ENCODE measurements at places on chromosomes 4 and X.

DNA sequence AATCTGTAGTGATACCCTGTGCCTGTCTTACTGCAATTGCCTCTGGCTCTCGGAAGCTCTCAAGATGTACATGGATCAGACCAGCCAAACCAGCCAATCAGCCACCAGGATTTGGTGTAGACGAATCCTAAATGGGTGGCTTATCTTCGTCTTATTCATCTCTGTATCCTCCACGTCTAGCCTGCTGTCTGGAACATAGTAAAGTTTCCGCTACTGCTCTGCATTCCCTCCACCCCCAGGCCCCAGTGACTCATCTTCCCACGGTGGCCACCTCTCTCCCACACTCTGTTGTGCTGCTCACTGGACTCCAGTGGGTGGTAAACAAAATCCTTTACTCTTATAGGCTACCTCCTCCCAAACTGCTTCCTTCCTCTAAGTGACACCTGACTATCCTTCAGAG lies 37.8 kb downstream of the SEPTIN6 start:
- DNase-seq: no peak

DNA sequence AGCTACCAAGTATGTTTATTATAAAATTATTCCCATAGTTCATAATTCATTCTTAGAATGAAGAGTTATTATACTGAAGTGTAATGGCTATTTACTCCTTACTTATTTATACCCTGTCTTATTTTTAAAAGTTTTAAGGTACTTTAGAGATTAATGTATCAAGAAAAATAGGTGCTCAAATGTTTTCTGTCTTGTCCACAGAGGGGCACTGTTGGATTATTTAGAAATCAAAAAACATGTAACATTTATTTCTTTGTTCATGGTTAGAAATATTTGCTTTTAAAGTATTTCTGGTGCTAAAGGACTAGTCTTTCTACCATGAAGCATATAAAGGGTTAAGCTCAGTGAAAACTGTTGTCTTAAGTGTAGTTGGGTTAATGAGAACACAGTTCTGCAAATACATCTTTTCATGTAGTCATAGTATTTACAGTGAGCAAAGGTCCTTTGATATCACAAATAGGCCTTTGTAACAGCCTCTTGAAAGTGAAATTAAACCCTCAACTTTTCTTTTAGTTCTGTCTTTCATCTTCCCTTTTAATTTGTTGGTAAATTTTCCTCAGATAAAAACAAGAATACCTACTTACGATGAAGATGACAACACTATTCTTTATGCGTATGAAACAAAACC lies 7.7 kb downstream of the SCML1 start:
- no peak for DNase-seq

DNA sequence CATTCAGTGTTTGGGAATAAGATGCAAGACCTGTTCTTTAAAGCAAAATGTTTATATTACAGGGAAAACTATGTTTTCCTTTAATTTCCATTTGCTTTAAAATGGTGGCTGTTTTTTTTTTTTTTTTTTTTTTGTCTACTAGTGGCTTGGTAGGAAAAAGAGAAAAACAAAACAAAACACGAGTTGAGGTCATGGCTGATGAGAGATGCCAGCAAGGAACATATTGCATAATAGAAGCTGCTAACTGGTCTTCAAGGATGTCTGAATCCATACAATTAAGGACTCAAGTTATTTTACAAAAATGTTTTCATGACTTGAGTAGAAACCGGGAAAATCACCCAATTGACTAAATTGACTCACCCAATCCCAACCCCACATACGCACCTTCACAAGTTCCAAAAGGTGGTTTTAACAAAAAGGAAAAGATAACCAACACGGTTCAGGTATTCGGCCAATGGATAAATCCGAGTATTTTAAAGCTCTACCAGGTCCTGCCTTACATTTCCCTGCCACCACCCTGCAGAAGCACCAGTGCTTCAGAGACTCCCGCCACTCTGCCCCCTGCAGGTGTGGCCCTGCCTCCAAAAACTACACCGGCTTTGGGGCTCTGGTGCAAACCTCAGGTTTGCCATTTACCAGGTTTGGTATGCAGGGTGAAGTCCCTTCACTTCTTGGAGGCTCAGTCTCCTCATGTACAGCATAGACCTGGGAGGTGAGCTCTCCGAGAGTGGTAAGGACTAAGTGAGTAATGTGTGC lies 27.1 kb downstream of the PIR start:
- no peak for DNase-seq

DNA sequence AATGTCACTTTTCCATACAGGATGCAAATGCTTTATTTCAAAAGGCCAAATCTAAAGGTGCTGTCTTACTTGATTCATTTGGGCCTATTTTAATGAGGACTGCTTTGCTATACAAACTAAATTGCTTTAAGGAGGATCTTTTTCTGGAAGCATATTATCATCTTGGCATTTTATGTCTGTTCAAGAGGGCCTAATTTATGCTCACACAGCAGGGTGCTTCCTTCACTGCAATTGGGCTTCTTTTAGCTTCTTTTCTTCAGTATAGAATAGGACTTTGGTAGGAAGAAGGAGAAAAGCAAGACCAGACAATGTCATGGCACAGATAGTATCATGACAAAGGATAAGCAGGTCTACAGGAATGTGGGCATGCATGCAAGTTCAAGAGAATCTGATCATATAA lies 222.4 kb upstream of the ANKRD50 start:
- no peak for DNase-seq

DNA sequence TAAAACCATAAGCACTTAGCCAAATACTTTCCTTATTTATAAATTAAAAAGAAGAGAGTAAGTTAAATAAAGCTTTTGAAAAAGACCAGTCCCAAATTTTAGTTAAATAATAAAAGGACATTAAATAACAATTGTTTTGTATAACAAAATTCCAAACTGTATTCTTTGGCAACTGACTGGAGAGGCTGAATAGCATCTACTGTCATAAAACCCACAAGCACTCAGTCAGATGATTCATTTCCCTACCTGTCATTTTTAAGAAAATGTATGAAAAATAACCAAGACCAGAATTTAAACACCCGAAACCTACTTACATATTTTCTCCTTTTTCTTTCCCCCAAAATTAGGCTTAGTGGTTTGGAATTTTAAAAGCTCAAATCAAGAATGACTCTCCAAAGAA lies 32.5 kb upstream of the SMIM10L2A start:
- no peak for DNase-seq

- DNase-seq: no peak
These were observed 10.3 kb downstream of the CENPI start for GRCh38 chrX:101108284-101108683.

DNA sequence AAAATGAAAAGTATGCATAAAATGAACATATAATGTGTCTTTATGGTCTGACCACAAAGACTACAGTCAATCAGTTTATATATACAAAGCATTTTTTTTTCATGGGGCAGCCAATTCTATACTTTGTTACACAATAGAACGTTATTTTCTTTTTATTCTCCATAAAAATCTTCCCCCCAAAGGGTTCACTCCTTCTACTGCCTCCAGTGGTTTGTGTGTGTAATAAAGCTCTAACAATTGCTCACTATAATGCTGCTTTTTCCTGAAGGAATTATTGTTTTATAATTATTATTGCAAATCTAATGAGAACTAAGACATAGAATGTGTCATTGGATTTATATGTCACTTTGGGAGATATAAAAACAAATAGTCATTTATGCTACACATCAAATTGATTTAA lies 664.1 kb upstream of the PABPC4L start:
- DNase-seq: no peak

DNA sequence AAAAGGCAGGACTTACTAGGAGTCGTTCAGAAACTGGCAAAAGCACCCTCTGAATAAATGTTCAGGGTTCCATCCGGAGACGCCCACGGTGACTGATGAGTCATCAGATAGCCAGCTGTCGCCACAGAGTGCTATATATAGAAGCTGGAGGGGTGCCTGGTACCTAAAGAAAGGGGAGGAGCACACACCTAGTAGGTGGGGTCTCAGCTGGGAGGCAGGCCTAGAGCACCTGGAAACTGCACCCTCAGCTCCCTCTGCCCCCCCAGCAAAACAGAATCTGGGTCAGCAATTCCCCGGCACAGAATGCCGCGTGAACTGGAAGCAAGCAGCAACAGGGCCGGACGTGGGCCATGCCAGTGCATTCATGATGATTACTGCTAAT lies 242.0 kb downstream of the BCOR start:
- no peak for DNase-seq

DNA sequence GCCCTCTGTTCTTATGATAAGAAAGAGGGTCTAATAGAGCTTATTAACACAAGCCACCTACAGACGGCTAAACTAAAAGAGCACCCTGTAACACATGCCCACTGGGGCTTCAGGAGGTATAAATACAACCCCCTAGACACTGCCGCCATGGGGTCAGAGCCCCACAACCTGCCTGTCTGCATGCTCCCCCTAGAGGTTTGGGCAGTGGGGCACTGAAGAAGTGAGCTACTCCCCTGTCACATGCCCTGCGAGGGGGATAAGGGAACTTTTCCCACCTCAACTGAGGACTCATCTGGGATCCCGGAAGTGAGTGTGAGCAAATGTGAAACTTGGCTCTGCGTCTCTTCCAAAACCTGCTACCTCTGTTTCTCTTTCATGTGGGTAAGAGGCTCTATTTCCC lies 334.5 kb downstream of the ADAM29 start:
- no peak for DNase-seq

GRCh38 chrX:119343856-119344255 lies 55.3 kb upstream of the SLC25A43 start:
- DNase-seq: no peak

GRCh38 chr4:137359691-137360315 lies 172.5 kb downstream of the PCDH18 start:
- no peak for DNase-seq

- DNase-seq: peak; percentile 37
These were observed 6.5 kb downstream of the RGS12 start for GRCh38 chr4:3299122-3299975.

DNA sequence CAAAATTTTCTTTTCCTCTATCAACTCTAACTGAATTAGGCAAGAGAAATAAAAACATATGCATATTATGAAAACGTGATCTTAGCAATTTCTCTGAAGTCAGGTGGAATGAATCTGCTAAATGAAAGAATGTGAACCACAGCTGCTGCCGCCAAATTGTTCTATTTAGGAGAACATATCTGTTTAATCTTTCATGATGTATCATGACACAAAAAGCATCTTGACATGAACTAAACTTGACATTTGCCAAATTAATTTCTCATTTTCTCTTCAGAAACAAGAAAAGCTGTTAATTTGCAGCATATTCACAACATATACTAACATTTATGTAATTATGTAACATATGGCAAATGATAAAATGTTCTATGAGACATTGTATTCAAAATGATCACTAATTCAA lies 1237.9 kb downstream of the TECRL start:
- no peak for DNase-seq

DNA sequence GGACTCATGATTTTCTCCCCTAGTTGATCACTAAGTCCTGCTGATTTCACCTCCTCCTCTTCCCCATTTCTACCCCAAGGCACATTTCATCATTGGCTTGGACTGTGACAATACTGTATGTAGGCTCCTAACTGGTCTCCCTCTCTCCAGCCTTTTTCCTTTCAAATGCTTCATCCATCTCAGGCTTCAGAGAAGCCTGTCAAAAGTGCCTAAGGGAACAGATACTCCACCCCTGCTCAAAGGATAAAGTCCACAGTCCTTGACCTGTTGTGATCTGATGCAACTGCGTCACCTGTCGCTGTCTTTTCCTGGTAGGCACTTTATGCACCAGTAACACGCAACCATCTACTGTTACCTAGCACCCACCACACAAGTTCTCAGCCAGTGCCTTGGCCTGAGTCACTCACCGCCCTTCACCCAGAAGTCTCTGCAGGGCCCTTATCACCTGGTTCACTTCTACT lies 12.8 kb downstream of the SCARB2 start:
- DNase-seq: no peak

DNA sequence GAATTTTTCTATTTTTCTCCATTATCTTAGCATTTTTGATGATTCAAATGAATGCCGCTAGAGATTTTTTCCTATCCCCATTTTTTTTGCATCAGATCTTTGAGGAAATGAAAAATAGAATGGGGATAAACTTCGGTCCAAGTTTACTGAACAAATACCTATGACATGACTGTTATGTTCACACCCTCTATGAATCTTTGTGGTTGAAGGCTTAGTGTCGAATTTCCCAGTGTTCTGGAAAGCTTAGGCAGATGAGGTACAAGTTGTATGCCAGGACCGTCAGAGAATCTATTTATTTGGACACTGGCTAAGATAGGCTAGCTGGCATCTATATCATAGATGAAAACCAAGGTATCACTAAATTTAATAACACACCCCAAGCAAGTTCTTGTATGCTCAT lies 123.4 kb downstream of the SPCS3 start:
- DNase-seq: no peak

DNA sequence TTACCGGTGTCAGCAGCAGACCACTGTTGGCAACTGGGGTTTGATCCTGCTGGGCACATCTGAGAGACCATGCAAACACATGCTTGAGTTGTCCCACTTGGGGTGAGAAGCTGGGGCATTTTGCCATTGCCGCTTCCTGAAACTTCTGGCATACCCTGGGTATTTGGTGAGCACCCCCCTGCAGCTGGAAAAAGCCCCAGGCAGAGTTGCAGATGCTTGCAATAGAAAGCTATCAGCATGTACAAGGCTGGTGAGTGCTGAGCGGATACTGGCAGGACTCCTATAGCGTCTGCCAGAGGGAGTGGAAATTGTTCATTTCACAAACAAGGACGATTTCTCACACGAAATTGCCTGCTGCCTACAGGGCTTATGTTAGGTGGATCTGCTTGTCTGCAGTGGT lies 32.3 kb downstream of the SUPT20HL1 start:
- no peak for DNase-seq

GRCh38 chrX:131139072-131139471 lies 80.9 kb downstream of the ARHGAP36 start:
- DNase-seq: no peak

- DNase-seq: no peak
These were observed 97.1 kb downstream of the LDB2 start for GRCh38 chr4:16801356-16801755.

DNA sequence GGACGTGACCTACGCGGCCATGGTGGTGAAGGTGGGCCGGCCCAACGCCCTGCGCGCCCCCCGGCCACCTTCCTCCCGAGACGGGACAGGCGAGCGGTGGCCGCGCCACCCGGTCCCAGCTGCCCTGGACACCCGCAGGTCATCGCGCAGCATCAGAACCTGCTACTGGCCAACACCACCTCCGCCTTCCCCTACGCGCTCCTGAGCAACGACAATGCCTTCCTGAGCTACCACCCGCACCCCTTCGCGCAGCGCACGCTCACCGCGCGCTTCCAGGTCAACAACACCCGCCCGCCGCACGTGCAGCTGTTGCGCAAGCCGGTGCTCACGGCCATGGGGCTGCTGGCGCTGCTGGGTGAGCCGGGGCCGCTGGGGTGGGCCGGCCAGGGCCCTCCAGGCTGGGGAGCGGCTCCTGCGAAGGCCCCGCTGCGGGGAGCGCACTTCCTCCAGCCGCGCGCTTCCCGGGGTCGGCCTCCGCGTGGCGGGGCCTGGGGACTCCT lies 9.0 kb upstream of the SLC26A1 start:
- DNase-seq: no peak

GRCh38 chr4:139682741-139683151 lies 17.1 kb downstream of the MGST2 start:
- no peak for DNase-seq

DNA sequence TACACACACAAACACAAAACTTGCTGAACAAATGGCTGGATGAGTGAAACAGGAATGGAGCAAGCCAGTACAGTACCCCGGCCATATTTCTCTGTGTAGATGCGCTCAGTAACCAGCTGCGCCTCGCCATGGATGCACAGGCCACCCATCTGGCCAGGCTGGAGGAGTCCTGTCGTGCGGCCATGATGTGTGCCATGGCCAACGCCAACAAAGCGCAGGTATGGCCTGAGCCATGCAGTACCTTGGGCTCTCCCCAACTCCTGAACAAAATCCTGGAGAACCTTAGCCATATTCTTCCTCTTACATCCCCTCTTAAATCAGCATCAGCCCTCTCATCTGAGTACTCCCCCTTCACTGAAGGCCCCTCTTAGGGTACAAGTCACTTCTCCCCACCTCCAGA lies 4.4 kb downstream of the HSD17B10 start:
- no peak for DNase-seq

All from right forelimb (tissue), 1 donor.